ENCODE measurements at places on chromosomes 5 and 9.

GRCh38 chr9:22157276-22157675, 148.2 kb upstream of the CDKN2B start:
- DNase-seq, result no peak

DNA sequence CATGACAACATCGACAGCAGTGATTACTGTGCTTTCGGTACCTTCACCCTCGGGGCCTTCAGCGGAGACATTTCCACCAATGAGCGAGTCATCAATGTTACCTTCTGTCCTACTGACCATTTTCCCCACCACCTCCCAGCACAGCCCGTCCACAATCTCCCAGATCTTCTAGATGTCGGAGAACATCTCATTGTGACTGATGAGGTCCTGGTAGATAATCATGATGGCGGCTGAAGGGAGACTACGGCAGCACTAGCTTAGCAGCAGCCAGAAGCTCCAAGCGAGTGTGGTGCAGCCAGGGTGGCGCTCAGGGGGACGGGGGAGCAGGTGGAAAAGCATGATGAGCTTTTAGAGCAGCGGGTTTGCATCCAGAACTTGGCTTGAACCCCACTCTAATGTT, 379.0 kb downstream of the TLR4 start:
- DNase-seq, result no peak

- no peak for DNase-seq
Measured at GRCh38 chr5:150757087-150757649, 1.6 kb downstream of the DCTN4 start.

GRCh38 chr9:114627553-114627952, 16.5 kb downstream of the TMEM268 start:
- no peak for DNase-seq

DNA sequence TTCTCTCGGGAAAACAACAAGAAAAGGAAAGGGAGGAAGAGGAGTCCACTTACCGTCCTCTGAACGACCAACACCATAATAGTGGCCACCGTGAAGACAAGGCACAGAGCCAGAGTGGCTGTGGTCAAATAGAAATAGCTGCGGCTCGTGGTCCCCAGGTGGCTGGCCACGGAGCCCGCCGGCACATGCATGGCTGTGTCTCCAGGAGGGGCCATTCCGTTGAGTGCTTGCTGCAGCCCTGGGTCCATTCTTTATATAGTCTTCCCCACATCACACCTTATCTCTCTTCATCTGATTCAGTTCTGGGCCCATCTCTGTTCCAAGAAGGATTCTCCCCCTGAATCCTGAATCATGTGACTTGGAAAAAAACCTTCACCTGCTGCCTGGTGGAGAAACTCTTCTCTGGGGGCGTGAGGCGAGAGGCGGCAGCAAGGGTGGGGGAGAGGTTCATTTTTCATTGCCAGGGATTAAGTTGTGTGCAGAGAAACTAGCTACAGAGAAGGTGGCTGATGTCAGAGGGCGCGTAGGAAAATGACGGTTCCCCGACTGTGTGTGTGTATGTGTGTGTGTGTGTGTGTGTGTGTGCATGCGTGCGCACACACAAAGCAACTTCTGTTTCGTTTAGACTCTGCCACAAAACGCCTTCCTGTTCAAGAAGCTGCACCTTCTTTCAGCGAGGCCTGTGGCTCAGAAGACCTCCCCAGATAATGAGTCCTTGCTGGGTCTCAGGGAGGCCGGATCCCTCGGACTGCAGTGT, at the start of gene TNFSF8:
Gene TNFSF8 (minus strand): TSS at position 536 of the 757 bp plus-strand sequence. CDS start 288 bp downstream, at position 248.
- DNase-seq, result peak; percentile 53

- no peak for DNase-seq
Measured at GRCh38 chr9:26604076-26604662, 288.4 kb downstream of the CAAP1 start.

DNA sequence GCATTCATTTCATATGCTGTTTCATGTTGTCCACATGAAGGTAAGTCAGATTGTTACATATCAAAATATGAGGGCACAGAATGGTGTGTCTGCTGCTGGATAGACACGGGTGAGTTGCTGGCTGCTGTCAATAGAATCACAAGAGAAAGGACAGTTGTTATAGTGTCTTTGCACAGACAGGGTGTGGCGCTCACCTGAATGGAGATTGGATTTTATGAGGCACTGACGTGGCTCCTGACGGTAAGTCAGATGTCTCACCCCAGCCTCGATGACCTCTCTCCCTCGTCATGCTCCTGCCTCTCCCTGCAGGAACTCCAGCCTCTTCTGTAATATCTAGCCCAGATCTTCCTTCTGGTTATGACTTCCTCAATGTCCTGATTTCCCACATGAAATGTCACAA, 75.4 kb upstream of the SELENOP start:
- no peak for DNase-seq

Measured in activated CD4-positive, CD25-positive, alpha-beta regulatory T cell treated with anti-CD3 and anti-CD28 coated beads, Interleukin-2, amount 50 U/mL, for 72 hours (primary cell).